ENCODE measurements at places on chromosomes 11 and 22.
A peak's percentile ranks its signal among the peaks of the same experiment; 100 is the strongest.

GRCh38 chr11:17421781-17422180, 33.3 kb upstream of the KCNJ11 start:
- no peak for DNase-seq

GRCh38 chr11:47852053-47852452, 3.9 kb upstream of the NUP160 start:
- no peak for DNase-seq

DNA sequence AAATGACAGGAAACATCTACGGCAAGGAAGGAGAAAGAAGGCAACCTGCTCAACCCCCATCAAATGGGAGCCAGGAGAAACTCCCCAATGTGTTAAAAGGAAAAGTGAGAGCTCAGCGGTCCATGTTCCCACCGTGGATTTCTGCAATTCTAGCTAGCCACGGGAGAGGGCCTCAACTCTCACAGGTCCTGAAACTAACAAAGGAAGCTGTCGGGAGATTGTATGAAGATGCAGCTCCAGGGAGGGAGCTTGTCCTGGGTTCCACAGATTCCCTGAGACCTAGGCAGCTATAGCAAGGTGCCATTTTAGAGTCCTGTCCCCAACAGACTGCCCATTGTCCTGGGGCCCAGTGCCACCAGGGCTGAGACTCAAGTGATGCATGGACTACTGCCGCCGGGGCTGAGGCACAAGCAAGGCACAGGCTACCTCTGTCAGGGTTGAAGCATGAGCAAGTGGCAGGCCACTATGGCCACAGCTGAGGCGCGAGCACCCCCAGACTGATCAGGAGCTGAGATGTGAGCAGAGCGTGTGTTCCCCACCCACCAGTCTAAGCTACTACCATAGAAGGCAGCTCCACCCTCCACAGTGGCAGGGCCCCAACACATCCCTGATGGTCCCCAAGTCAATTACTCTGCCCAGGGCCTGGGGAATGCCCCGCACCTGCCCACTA, 31.3 kb downstream of the RSF1 start:
- DNase-seq, result no peak

DNA sequence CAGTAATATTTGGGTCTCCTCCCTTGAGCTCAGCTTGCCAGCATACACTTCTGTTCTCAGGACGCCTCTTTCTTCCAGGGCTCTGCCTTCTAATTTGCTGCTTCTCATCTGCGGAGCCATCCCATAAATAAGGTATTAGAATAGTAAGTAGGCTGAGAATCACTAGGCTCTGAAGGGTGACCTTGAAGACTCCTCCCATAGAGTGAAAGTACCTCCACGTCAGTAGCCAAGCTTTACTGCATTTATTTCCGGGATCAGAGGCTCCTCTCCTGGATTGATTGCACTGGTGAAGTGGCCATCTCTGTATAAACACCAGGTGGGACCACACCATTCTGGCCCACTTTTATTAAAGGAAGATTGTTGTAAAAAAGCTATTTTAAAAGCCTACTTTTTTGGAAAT, 315.5 kb downstream of the FAT3 start:
- no peak for DNase-seq

DNA sequence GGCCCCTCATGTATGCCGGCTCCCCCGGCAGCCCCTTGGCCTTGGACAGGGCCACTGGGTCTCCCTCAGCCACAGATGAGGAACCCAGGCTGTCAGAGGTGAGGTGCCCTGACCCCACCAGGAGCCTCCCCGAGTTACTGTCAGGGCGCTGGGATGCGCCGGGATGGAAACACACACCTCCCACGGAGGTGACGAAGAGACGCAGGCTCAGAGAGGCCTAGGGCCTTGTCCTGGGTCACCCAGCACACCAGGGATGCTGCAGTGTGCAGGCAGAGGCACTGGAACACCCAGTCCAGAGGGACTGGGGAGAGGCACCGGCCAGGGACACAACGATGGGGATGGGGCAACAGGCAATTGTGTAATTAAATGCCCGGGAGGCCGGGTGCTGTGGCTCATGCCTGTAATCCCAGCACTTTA, 81.2 kb upstream of the PRR5 start:
- no peak for DNase-seq

DNA sequence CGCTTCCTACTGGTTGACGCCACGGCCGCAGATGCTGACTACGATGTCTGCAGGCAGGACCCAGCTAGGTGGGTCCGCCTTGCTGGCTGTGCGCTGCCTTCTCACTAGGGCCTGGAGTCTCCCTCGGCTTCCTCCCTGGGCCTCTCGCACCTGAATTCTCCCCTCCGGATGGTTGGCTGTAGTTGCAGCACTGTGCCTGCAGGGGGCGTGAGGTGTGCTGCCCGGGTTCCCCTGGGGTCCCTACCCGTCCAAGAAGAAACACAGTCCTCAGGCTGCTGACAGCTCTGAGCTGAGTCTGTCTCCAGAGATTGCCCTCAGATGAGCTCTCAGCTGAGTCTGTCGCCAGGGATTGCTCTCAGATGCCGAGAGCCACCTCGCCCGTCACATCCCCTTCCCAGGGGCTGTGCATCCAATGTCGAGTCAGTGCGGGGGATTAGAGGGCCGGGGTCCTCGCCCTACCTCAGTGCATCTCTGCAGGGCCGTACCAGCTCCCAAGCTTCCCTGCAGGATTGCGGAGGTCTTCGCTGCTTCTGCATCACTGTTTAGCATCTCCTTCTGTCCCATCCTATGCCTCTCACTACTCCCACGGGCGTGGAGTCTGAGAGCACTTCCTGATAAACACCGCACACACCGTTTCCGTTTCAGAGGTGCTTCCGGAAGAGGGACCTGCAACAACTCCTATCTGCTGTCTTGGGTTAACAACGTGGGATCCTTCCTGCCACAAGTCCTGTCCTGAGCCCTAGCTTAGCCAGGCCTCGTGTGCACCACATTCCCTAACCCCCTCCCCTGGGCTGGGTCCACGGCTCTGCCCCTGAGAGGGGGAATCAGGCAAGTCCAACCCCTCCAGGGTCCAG, 196.9 kb downstream of the CSNK2A3 start:
- DNase-seq, result peak; percentile 41

DNA sequence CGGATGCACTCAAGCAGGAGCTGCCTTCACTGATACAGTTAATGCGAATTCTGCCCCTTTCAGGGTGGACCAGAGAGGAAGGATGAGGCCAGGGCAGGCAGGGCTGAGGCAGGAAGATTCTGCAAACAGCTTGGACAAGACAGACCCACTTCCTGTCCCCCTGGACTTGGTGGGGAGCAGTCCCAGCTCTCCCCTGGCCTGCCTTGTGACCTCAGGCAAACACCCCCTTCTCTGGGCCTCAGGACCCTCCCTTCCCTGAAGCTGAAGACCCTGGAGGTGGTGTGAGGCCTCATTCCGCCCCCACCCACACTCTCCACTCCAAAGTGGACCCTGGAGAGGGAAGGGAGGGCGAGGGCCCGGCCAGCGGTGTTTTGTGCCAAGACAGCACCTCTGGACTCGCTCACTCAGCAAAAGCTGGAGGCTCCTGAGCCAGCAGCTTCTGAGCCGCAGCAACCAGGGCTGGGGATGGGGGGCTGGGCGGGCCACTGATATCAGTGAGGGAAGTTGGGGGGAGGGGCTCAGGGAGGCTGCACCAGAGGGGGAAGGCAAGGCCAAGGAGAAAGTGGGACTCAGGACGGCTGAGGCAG, 8.5 kb downstream of the RAB3IL1 start:
- DNase-seq, result no peak

GRCh38 chr11:69671734-69672465, 3.3 kb downstream of the LTO1 start:
- DNase-seq, result no peak

- no peak for DNase-seq
Measured at GRCh38 chr11:13119361-13119760, 110.2 kb downstream of the RASSF10 start.

DNA sequence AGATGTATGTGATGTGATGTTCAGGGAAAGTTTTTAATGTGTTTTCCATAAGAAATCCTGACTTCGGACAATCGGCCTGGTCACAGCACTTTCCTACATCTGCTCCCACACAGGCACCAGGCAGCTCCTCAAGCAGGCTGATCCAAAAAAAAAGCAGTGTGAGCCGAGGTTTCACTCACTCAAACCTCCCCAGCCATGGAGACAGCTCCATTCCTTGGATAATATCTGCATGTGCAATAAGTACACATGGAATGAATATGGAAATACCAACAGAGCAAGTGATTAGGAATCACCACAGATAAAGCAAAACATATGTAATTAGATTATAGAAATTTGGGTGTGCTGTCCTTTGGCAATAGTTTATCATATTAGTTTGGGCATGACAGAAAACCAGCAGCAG, 88.8 kb upstream of the API5 start:
- DNase-seq, result no peak

DNA sequence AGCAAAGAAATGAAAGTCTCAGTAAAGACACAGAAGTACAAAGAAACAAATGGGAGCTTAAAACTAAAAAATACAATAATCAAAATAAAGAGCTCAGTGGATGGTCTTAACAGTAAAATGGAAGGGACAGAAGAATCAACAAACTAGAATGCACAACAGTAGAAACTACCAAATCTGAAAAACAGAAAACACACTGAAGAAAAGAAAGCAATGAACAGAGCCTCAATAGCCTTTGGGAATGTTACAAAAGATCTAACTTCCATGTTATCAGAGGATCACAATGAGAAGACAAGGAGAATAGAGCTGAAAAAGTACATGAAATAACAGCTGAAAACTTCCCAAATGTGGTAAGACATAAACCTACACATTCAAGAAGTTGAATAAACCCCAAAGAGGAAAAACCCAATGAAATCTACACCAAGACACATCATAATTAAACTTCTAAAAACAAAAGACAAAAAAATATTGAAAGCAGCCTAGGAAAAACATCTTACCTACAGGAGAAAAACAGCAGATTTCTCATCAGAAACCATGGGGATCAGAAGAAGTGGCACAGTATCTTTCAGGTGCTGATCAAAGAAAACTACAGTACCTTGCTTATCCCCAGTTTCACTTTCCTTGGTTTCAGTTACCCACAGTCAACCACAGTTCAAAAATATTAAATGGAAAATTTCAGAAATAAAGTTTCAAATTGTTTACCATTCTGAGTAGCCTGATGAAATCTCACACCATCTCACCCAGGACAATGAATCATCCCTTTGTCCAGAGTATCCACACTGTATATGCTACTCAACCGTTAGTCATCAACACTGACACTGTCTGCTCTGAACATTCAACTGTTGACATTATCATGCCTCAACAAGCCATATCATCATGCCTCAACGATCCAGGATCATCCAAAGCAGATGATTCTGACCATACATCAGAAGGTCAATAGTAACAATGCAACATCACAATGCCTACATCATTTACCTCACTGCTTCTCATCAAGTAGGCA, 22.2 kb downstream of the RRAS2 start:
- no peak for DNase-seq

DNA sequence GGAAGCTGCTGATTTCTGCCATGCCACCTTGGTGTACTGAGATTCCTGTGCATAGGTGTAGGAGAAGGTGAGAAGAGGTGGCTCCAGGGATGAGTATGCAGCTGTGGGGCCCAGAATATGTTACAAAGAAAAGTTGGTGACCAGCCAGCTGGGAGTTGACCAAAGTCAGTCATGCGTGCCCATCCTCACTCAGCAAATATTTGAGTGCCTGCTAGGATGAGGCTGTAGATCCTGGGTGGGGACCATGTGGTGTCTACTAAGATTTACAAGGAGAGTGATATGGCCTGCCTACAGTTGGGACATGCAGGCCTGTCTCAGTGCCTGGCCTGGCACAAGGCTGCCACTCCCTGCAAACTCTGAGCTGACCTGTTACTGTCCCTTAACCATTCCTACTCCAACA, 19.4 kb downstream of the RNF185 start:
- no peak for DNase-seq

- no peak for DNase-seq
Measured at GRCh38 chr11:12512826-12513395, 135.5 kb downstream of the PARVA start.

GRCh38 chr11:65212226-65212801, 30.6 kb downstream of the CAPN1 start:
- no peak for DNase-seq

- no peak for DNase-seq
Measured at GRCh38 chr11:73496134-73496533, 101.8 kb downstream of the FAM168A start.

- DNase-seq, result no peak
Measured at GRCh38 chr22:37880668-37881440, 25.2 kb upstream of the MICALL1 start.

- no peak for DNase-seq
Measured at GRCh38 chr11:2105511-2105910, 33.7 kb downstream of the IGF2 start.

- DNase-seq, result no peak
Measured at GRCh38 chr22:18050065-18050464, 25.7 kb upstream of the MICAL3 start.

DNA sequence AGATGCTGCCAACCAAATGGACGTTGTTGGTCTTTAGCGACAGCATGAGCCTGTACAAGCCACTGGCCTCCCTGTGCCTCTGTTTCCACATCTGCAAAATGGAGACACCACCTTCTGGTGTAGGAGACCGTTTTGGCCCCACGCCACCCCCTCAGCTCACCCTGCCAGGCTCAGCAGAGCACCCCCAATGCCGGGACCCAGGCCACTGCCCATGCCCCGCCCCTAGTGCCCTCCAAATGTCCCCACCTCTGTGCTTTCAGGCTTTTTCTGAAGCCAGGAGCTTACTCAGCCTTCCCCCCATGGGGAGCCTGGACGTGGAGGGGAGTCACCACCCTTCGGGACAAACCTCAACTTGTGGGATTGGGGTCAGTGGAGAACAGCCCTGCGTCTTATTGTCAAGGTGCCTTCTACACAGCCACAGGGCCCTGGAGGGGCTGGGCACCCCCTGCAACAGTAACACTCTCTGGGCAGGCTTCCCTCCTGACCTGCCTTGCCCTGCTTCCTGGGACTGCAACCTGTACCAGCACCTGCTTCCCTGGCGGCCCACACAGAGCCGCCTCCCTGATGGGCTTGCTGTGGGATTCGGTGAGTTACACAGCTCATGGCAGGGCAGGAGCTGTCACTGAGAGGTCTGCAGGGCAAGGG, 24.6 kb upstream of the RTL6 start:
- DNase-seq, result no peak

DNA sequence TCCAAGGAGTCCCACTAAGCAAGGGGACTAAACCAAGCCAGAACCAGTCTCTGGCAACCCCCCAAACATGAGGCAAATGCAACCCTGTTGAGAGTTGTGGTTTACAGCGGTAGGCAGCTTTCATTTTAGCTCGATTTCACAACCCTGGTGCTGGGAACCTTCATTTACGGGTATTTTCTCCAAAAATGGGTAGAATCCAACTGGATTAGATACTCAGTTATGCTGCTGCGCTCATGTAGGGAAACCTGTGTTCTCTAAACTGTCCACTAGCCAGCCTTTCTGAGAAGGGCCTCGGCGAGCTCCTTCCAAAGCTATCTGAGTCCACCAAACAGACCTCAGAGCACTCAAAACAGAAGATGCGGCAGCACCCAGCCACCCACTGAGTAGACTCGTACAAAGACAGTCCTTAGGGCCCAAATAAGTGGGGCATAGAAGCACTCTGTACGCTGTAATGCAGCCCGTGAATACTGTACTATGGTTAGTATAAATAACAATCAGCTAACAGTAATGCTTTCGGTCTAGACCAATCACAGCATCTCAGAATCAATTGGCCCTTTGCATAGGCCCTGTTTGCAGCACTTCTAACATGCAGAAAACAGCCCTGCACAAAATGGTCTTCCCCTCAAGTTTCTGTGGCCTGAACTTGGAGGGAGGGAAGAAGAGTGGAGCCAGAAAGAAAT, 104.7 kb downstream of the ETS1 start:
- no peak for DNase-seq

GRCh38 chr22:26679003-26679629, 21.7 kb downstream of the MIAT start:
- peak; percentile 28 for DNase-seq

All from stimulated activated CD4-positive, alpha-beta T cell treated with anti-CD3 and anti-CD28 coated beads, Interleukin-1b, Interleukin-23, amount 100 ng/mL, for 1 hour (primary cell).